ENCODE measurements at places on chromosomes 4 and X. TPM values are rescaled to one million over a fixed set of nuclear protein-coding genes. Genes with fewer than 3 reads are reported as not detected.

- DNase-seq, result no peak
Measured at GRCh38 chr4:8939840-8940742, 68.5 kb upstream of the HMX1 start.

DNA sequence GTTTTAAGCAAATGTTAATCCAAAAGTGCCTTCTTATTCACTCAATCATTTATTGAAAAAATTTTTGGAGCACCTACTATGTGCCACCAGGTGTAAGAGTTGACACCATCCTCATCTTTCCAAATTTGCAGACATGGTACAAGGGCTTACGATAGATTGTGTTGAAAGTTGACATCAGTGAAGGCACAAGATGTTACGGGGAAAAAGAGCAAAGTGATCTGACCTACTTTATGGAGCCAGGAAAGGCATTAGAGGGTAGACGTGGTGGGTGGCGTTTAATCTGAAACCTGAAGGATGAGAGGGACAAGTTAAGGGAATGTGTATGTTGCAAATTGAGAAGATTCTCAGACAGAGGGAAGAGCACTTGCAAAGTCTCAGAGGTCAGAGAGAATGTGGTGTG, 167.8 kb upstream of the HAND2 start:
- DNase-seq, result no peak

DNA sequence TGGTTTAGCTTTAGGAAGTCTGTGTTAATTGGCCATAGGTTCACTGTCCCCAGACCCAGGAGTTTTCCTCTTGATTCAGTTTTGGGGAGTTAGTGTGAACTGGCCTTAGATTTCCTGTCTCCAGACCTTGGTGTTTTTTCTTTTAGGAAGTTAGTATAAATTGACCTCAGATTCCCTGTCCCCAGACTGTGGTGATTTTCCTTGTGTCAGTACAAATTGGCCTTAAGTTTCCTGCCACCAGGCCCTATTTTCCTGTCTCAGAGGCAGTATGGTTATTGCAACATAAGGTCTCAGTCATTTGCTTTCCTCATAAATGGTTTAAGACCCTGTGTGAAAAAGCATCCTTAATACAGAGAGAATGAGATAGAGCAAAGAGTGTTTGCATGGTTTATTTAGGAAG, 595.8 kb downstream of the NLGN4X start:
- no peak for DNase-seq

DNA sequence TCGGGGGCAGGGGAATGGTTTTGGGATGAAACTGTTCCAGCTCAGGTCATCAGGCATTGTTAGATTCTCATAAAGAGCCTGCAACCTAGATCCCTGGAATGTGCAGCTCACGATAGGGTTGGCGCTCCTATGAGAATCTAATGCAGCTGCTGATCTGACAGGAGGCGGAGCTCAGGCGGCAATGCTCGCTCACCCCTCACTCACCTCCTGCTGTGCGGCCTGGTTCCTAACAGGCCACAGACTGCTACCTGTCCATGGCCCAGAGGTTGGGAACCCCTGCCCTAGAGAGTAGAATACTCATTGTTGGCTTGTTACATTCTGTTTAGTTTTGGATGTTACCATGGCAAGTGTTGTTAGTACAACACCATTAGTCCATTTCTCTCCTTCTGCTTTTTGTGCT, 40.8 kb upstream of the STX18 start:
- DNase-seq, result no peak

GRCh38 chr4:39565878-39566600, 38.8 kb upstream of the UGDH start:
- DNase-seq, result no peak

DNA sequence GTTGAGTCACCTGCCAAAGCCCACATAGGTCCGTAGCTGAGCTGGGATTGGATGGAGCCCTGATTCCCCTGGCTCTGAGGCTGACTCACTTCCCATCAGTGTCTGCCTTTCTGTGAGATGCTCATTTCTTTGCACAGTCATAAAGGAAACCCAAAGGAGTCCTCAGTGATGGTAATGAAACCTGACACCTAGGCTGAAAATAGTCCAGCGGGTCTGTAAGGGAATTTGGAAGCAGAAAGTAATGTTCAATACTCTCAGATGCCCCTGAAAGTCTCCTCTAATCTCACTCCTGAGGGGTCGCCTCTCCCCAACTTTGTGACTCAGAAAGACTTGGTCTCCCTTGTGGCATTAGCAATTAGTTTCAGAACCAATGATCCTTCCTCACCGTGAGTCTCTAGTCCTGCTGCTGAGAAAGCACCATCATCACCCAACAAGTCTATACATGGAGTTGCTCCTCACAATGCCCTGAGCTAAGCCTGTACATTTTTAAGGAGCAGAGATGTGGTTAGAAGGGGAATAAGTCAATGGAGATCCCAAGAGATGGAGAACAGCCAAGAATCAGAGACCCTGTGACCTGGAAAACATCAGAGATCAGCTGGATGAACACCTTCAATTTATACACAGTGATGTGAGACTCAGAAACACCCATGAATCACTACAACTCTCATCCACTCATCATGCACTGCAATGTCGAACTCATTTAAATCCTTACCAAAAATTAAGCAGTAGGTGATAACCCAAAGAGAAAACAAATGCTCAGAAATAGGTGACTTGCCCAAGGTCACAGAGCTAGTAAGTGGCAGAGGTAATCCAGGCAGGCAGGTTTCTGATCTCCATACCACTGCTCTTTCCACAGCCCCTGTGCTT, 219.0 kb upstream of the CPEB2 start:
- DNase-seq, result no peak

Gene SSX2B
- total RNA-seq, result not detected

DNA sequence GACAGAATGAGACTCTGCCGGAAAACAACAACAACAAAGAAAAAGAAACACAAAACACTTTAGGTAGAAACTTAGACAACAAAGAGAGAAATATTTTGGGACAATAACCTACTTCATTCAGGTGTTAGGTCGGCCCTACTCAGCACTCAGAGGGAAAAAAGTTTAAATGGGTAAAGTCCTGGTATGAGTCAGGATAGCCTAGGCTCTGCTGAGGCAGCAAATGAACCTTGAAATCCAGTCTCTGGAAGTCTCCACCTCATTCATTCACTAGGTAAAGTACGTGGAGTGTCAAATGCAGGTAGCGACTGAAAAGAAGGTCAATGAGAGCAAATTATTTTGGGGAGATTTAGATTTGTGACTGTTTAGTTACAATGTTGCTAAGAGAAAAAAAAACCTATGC, 127.4 kb downstream of the FHDC1 start:
- DNase-seq, result no peak

Gene PAGE2
- total RNA-seq, result not detected

Gene CRMP1
- 0.28 TPM for total RNA-seq

DNA sequence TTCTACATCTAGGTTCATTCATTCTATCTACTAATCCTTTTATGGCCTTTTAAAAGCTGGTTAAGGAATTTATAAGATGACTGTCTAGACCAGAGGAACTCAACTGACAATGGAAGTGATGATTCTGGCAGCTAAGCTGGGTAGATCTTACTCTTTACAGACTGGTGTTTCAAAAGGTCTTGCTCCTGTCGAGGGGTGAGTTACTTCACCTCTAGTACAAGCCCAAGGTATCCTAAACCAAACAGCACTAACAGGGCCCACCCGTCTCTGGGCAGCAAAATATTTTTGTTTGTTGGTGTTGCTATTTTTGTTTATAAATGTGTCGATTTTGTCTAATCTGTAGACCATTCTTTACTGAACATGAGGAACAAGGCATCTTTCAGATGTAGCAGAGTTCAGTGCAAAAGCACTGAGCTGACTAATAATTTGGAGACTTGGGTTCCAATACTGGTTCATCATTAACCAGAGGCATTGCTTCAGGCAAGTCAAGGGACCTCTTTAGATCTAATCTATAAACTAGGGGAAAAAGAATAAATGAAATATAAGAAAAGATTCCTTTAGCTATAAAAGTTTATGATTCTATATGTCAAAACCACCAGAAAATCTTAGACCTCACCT, 90.3 kb upstream of the FRG1 start:
- DNase-seq, result no peak

Gene TMEM47
- 24.4 TPM for total RNA-seq

DNA sequence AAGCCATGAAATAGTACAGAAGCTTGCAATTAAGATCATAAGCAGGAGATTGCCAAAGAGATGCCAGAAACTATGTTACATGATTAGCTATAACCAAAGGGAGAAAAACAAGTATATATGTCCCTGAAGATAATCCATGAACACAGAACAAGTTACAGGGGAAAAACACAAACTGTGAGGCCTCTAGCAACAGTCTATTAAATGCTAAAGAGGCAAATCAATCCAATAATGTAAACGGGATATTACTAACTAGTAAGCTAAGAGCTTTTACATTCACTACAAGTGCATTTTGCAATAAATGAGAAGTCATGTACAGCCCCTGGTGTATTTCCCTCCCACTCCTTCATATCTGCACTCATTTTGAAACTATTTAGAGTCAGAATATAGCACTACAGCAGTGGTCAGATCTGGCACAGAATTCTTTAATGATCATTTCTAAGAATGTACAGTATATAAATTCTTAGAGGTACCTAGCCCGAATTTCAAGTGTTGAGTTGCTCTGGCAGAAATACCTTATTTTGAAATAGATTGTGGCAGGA, 449.8 kb upstream of the SMIM31 start:
- no peak for DNase-seq

DNA sequence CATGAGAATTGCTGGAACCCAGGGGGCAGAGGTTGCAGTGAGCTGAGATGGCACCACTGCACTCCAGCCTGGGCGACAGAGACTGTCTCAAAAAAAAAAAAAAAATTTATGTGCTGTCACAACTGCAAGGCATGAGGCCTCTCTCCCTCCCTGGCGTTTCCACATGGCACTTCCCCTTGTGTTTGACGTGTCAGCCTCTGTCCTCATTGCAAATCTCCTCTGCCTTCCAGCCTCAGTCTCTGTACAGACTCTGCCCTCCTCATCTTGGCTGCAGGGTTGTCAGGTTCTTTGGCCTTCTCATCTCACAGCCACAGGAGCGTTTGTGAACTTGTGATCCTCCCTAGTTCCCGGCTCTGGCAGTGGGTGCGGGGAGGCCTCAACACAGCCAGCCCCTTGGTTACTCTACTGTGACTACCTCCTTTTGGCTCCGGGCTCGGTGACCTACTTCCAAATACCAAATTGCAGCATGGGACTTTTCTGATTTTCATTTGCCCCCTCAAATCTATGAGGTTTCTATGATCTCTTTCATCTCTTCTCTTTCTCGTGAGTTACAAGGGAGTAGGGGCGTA, 250.0 kb downstream of the CBR4 start:
- no peak for DNase-seq

Gene GYG2
- total RNA-seq, result 487 TPM

GRCh38 chr4:174036576-174036975, 246.9 kb downstream of the FBXO8 start:
- DNase-seq, result no peak

GRCh38 chrX:135596495-135596894, 76.0 kb downstream of the INTS6L start:
- DNase-seq, result no peak

GRCh38 chrX:38960137-38960536, 158.9 kb downstream of the MID1IP1 start:
- DNase-seq, result no peak

Gene ARHGEF6
- total RNA-seq, result 54.4 TPM

GRCh38 chrX:39955625-39956024, 142.1 kb downstream of the BCOR start:
- no peak for DNase-seq

GRCh38 chr4:40246011-40246900, 49.4 kb downstream of the RHOH start:
- no peak for DNase-seq

Gene SPANXA1
- not detected for total RNA-seq

DNA sequence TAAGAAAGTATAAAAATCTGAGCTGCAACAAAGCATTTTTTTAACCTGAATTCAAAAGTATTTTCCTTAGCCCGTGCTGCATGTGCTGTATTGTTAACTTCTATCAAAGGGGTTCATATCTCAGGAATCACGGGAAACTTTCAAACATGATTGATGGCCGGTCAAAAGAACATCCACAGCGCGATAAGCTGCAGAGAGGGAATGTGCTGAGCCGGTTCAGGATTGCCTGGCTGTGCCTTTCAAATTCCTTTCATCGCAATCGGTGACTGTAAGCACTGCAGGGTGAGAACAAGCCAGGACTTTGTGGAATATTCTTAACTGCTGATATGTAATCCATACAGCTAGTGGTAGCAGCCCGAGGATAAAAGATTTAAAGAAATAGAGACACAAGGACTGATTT, 210.9 kb upstream of the NOCT start:
- DNase-seq, result no peak

DNA sequence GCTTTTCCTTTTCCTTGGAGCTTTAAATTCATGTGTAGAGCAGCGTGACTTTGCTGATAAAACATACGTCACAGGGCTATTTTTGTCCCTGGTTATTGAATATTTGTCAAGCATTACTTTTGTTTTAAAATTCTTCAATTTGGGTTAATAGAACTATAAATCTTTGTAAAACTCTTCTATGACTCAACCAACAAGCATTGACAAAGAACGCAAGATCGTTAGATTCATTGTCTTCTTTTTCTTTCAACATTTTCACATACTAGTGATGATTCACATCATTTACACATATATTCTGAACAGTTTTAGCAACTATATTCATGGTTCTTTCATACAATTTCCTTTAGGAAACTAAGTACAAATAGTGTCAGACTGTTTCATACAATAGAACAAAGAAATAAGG, 72.0 kb upstream of the GPM6A start:
- DNase-seq, result no peak

DNA sequence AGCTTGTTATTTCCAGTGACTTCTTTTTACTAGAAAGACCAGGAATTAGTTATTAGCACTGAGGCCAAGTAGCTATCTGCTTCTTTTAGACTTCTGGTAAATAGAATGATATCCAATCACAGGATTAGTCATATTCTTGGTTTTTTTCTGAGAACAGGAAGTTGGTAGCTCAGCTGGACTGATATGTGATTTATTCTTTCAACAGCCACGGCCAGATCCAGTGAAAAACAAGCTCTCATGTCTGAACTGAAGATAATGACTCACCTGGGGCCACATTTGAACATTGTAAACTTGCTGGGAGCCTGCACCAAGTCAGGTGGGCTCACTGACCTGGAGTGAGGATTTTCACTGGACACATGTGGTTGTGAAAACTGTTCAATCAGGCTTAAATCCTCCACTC, 48.6 kb downstream of the PDGFRA start:
- no peak for DNase-seq

Gene PDLIM3
- 73.1 TPM for total RNA-seq

DNA sequence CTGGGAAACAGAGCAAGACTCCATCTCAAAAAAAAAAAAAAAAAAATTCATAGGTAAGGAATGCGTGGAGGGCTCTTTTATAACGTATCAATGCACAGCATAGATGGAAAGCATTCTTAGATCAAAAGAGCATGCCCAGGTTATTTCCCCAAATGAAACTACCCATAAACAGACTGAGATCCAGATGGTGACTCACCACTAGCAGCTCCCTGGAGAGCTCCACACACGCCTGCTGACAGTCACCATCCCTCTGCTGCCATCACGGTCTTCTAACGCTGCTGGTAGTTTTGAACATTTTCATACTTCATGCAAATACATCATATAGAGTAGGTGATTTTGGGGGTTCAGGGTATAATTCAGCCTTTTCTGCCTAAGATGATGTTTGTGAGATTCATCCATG, 136.9 kb downstream of the ASMT start:
- no peak for DNase-seq

Gene PNCK
- total RNA-seq, result not detected
